Activated naive CD4-positive, alpha-beta T cell treated with anti-CD3 and anti-CD28 coated beads, Interleukin-2, amount 50 U/mL, for 16 hours (primary cell): ENCODE measurements at places on chromosomes 7 and 10.

DNA sequence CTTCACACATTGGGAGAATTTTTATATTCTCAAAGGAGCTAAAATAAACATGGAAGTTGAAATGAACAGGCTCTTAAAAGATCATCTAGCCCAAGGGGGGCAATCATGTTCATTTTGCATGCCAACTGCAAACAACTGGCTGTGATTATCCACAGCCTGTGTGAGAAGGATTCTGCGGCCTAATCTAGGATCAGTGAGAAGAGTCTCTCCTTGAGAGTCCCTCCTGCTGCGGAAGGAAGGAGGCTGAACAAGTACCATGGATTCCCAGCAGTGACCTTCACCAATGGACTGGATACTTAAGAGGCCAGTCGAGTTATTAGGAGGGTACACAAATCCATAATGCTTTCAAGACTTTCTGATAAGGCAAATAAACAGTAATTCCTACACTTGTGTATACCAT, 76.7 kb downstream of the IGF2BP3 start:
- no peak for DNase-seq

GRCh38 chr10:124245806-124246440, 152.5 kb upstream of the CHST15 start:
- DNase-seq, result no peak

- no peak for DNase-seq
Measured at GRCh38 chr7:152989889-152990380, 230.4 kb downstream of the ACTR3B start.

- no peak for DNase-seq
Measured at GRCh38 chr10:84605802-84606201, 277.4 kb downstream of the CCSER2 start.

DNA sequence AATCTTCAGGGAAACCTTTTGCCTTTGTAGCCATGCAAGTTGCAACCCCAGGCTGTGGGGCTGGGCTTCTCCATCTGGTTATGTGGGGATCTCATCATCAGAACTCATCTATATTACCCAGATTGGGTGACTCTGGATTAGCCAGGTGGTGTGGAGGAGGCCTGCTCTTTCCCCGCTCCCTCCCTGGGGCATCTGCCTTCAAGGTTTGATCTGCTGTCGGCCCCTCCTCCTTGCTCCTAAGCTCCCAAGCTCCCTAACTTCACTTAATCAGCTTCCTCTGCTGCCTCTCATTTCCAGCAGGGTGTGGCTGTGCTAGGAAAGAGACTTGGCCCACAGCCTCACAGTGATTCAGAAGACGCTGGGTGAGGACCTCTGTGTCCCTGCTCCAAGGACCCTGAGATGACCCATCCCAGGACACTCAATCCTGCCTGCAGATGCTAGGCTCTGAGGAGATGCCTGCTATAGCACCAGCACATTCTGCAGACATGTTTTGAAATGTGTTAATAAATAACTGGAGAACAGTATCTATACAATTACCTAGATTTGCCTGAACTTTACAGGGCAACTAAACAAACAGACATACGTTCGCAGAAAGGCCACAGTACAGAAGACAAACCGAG, 392.1 kb upstream of the PODXL start:
- no peak for DNase-seq

DNA sequence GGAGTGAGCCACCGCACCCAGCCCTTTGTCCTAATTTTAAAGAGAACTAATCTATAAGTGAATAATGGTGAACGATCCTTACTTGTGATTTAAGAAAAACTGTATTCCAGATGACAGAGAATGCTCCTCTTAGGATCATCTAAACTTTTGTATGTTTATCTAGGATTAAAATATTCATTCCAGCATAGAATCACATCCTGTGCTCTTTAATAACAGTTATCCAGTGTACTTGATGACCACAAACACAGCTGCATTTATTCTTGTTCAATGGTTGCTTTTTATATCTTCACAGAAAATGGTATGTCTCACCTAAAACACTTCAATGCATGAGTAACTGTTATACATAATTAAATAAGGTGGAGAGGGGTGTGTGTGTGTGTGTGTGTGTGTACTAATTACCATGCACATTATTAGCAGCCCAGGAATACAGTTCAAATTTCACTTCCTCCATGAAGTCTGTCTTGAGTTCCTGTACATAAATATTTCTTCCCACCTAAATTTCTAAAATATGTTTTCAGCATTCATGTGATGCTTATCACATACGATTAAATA, 38.5 kb upstream of the SEMA3C start:
- DNase-seq, result no peak

DNA sequence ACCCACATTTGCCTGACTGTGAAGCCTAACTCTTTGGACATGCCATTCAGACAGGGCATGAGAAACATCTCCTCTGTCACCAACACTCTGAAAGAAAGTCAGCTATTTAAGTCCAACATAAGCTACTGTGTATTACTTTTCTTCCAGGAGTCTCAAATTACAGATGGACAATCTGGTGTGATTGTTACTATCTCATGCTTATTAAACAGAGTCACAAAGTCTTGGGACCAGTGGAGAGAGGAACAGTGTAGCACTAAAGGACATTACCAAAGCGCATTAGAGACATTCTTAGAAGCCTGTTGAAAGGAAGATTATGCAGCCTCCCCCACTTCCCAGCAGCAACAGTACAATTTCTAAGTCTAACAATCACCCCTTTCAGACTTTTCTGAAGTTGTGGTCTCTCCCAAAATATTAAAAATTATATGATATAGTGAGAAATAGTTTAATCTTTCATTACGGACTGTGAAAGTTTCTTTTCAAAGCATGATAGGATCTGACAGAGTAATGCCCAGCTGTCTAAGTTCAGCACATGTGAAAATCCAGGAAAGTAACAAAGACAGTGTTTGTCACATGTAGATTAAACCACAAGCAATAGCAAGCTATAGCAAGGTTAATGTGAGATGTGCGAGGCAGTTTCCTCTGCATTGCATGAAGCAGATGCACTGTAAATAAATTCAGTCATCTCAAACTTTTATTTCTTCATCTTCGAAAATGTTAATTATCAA, 280.9 kb upstream of the FZD8 start:
- DNase-seq, result no peak

DNA sequence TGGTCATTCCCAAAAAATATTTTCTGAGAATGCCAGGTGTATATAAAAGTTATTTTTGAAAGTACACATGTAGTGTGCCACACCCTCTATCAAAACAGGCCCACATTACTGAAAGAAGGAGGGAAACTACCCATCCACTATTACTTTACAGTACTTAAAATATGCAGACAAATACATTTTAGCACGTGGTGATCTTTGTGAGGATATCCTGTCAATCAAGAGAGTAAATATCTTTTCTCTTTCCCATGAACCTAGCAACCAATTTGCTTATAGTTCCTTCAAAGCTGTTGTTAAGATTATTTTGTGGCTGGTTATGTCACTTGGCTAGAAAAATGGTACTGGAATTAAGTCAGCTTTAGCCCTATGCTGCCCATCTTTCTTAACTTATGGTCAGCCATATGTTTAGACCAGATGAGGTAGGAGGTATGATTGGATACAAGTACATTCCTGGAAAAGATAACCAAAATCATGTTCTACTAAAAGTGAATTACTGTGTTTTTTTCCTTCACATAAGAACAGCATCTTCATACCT, 70.1 kb downstream of the AUTS2 start:
- no peak for DNase-seq

GRCh38 chr7:69622960-69623359, 24.7 kb downstream of the AUTS2 start:
- no peak for DNase-seq
